Cortex of kidney (tissue), 1 donor: ENCODE measurements at places on chromosomes 11 and 22.

DNA sequence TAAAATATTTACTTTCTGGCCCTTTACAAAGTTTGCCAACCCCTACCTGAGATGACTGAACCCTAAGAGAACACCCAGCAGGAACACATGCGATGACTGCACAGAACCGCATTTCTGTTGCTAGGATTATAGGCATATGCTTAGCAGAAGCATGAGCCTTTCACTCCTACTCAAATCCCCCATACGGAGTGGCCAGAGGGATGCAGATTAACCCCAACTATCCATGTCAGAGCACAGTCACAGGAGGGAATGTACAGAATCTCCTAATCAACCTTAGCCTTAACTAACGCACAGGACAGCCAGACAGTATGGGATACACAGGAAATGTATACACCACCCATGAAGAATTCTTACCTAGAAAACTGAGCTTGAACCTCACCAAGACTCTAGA lies 6.2 kb downstream of the HPS4 start:
- no peak for DNase-seq

GRCh38 chr11:60864856-60865513 lies 2.4 kb upstream of the ZP1 start:
- DNase-seq = no peak

- no peak for DNase-seq
These were observed 5.5 kb downstream of the HRAS start for GRCh38 chr11:529728-530411.

- DNase-seq = no peak
These were observed 24.3 kb upstream of the VWA5A start for GRCh38 chr11:124090996-124091395.

DNA sequence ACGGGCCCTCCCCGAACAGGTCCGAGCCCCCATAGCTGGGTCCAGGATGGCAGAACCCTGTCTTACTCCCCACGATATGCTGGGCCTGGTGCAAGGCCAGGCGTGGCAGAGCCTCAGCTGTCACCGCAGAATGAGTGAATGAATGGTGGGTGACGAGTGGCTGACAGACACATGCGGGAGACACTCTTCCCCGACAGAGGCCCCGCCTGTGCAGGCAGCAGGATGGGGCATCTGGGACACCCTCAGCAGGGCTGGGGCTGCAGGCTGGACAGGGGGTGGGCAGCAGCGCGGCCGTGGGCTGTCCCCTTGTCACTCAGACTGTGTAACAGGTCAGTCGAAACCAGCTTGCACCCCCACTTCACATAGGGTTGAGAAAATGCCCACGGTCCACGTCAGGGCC lies 18.0 kb downstream of the WNT7B start:
- no peak for DNase-seq

GRCh38 chr11:64814712-64815187 lies 4.4 kb upstream of the MEN1 start:
- no peak for DNase-seq

- DNase-seq = no peak
These were observed 71.8 kb downstream of the DSCAML1 start for GRCh38 chr11:117725048-117725734.

DNA sequence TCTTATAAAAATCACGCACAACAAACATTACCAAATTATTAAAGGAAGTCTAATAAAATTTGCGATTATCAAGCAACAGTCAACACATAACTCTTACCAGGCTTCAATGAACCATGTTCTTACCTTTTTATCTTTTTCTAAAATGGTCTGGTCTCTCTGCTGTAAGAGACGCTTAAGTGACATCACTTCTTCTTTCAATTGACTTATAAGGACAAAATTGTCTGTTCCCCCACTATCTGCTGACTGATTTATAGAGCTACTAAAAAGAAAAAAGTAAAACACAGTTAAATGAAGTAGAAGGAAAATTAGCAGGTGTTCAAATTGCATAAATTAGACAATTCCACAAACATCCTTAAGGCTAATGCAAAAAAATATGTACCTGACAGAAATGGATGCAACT lies 10.9 kb downstream of the FAM76B start:
- DNase-seq = no peak

DNA sequence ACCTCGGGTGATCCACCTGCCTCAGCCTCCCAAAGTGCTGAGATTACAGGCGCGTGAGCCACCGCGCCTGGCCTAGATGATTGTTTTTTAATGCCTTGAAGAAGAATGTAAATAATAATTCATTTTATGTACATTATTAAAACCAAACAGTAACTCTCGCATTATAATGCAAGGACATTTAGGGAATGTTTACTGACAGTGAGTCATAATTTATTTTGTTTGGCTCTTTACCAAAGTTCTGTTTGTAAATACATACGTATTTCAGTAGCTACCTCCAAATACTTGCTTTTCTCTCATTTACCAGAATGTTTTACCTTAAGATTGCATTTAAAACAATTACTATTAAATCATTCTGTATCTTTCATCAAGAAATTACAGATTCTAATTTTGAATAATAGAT lies 3.0 kb downstream of the RAB39A start:
- no peak for DNase-seq

DNA sequence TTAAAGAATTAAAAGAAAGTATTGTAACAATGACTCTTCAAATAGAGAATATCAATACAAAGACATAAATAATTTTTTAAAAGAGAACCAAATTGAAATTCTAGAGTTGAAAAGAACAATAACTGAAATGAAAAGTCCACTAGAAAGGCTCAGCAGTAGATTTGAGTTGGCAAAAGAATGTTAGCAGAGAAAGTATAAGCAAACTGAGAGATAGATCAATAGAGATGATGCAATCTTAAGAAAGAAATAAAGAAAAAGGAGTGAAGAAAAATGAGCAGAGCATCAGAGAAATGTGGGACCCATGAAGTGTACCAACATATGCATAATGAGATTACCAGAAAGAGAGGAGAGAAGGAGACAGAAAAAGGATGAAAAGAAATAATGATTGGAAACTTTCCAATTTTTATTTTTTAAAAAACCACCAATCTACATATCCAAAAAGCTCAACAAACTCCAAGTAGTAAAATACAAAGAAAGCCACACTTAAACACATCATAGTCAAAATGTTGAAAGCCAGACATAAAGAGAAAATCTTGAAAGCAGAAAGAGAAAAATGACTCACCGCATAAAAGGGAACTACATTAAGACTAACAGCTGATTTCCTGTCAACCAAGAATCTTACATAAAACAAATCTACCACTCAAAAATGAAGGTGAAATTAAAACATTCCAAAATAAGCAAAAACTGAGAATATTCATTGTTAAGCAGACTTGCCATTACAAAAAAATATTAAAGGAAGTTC lies 20.9 kb downstream of the NCF4 start:
- DNase-seq = no peak

DNA sequence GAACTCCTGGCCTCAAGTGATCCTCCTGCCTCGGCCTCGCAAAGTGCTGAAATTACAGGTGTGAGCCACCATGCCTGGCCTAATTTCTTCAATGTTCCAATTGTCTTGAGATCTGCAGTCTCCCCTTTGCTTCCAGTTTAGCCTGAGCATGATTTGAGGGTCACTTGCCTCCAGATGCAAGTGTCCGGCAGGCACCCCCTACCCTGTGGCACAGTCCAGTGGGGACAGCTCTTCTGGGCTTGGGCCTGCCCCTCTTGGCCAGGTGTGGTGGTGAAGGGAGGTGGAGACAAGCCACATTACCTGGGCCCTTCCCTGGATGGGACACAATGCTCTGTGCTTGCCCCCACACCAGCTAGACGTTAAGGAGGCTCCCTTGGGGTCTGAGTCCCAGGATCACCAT lies 21.3 kb upstream of the CACNG2 start:
- DNase-seq = no peak

- no peak for DNase-seq
These were observed 385.6 kb downstream of the ETS1 start for GRCh38 chr11:128201801-128202200.

DNA sequence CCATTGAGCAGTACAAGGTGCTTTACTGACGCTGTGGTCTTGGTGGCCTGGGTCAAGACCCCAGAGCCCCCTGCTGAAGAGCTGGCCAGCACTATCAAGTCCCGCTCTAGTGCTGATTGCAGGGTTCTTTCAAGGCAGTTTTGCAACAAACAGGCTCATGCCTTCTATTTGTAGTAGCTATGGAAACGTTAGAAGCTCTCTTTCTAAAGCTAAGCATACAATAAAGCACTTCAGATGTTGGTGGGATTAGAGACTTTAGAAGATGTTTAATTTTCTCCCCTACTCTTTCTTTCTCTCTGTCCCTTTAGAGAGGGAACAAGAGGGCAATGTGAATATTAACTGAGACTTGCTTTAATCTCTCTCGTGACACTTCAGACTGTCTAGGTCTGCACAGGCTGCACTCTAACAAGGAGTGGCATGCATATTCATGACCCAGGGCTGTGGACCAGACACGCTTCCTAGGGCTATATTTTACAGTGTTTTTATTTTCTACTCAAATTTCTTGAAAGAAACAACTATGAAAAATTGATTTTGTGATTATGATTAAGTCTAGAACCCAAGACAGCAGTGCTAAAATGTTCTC lies 138.6 kb downstream of the WNT7B start:
- no peak for DNase-seq

GRCh38 chr11:33151399-33151798 lies 9.9 kb downstream of the CSTF3 start:
- no peak for DNase-seq

- no peak for DNase-seq
These were observed 56.0 kb upstream of the PARVA start for GRCh38 chr11:12321217-12321937.

GRCh38 chr11:79441461-79441875 lies 638 bp upstream of the TENM4 start:
- DNase-seq = no peak

GRCh38 chr11:36333897-36334296 lies 37.8 kb downstream of the PRR5L start:
- DNase-seq = no peak

DNA sequence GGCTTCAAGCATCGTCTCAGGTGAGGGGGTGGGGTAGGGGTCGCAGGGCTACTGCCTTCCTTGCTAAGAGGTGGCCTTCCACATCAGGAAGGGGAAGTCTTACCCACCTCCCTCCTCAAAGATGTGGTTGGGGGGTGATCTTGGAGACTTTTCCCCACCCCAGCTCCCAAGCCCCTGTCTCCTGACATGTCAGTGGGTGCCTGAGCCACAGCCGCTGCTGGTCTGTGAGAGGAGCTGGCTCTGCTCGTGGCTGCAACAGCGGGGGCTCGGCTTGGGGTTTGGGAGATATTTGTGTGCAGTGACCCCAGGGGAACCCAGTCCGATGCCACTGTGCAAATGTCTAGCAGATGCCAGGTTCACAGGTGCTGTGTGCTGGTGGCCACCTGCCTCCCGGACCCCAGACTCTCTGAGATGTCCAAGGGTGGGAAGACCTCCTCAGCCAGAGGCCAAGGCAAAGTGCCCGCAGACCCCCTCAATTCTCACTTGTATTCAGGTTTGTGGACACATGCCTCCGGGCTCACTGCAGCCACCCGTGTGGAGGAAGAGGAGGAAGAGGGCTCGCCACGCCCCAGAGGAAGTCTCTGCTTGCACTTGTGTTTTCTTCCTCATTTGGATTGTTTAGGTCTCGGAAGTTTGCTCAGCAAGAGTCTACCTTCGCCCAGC lies 1.9 kb downstream of the KCNQ1 start:
- no peak for DNase-seq

GRCh38 chr11:8689726-8690255 lies 7.2 kb downstream of the RPL27A start:
- DNase-seq = no peak

DNA sequence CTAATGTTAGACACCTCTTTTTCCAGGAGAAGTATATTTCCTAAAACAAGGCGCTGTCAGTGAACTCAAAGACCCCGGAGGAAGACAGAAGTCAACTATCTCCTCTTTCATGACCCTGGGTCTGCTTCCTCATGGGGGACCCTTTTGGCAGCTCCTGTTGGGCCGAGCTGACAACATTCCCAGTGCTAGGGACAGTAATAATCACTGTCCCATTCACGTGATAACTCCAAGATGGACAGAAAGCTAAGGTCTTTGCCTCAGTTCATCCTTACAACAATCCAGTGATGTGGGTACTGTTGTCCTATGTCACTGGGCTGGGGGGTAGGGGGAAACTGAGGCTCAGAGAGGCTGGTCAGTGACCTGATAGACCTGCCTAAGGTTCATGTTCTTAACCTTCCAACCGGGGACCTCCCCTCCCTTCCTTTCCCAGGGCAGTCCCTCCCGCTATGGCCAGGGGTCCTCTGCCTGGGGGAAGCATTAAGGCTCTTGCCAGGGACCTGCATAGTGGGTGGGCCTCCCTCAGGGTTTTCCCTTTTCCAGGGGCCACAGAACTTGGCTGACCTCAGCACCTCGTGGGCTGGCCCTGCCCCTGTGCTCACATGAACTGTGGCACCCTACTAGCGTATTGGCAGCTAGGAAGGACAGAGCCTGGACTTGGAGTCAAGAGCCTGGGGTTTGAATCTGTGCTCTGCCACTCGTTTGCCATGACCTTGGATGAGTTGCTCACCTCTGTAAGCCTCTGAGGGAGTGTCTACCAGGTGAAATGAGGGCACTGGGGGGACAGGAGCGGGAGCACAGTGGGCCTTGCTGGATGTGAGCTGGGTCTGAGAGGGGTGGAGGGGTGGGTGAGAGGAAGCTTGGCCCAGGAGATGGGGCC lies 53.6 kb downstream of the LRRC32 start:
- DNase-seq = no peak

GRCh38 chr11:68498321-68498720 lies 37.8 kb downstream of the PPP6R3 start:
- no peak for DNase-seq

GRCh38 chr11:60741421-60741820 lies 15.2 kb upstream of the MS4A15 start:
- no peak for DNase-seq

DNA sequence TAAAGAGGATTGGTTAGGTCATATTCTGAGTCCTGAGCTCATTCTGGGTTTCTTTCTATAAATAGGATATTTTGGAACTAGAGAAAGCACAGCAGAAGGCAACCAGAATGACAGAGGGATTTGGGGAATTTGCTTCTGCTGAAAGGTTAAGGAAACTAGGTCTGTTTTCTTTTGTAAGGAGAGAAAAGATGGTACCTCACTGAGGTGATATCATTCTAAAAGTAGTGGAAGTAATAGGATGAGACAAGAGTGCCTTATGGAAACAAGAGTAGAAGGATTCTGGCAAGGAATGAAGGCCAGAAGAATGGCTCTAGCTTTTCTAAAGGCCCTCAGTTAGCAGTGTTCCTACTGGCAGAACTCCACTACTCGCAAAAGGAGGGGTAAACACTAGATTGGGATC lies 26.7 kb upstream of the BDNF start:
- no peak for DNase-seq

- DNase-seq = no peak
These were observed 19.5 kb downstream of the TXN2 start for GRCh38 chr22:36461665-36462649.

GRCh38 chr22:27274770-27275449 lies 526.6 kb downstream of the MN1 start:
- no peak for DNase-seq

GRCh38 chr11:42773729-42774128 lies 538.1 kb upstream of the API5 start:
- no peak for DNase-seq
